Activated CD8-positive, alpha-beta T cell treated with anti-CD3 and anti-CD28 coated beads for 36 hours (primary cell): ENCODE measurements at places on chromosomes 12 and 14.

GRCh38 chr14:71468701-71469100, 463.5 kb upstream of the RGS6 start:
- no peak for DNase-seq

DNA sequence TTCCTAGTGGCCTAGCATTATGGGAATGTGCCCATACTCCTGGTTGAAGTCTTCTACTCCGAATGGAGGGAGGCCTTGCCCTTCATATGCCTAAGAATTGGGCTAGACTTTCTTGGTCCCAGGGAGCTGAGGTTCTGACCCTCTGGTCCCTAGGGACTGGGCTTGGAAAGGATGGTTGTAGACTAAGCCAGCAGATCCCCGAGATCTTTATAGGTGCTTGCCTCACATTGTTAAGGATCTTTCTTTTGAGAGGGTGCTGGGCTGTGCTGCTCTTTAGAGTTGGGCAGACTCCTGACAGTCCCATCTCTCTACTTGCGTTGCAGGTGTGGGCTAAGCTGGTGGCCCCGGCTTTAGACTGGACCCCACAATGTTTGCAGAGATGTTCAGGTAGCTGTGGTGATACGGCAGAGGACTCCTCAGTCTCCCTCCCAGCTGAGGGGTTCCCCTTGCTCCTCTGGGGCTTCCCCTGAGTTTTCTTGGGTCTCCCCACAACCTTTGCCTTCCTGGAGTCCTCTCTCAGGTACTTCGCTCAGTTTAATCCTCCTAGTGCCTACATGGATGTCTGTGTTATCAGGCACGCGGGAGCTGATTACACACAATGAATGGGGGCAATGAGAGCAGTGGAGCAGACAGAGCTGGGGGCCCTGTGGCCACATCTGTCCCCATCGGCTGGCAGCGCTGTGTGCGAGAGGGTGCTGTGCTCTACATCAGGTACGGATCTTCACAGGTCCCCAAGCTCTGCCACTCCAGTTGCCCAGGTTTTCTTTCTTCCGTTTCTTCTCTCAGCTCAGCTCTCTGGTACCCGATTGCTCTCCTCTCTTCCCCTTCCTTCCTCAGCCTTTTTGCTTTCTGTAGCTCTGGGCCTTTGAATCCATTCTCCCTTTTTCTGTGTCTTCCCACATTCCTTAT, 1.3 kb downstream of the MBD6 start:
- DNase-seq, result peak; percentile 46

- DNase-seq, result no peak
These were observed 36.8 kb upstream of the MYL2 start for GRCh38 chr12:110957159-110957558.

- DNase-seq, result no peak
These were observed 63.4 kb downstream of the ANO4 start for GRCh38 chr12:100857971-100858370.

- DNase-seq, result peak; percentile 93
These were observed 42.6 kb upstream of the FOXJ2 start for GRCh38 chr12:7989827-7990491.

GRCh38 chr14:39182770-39183684, 8.0 kb downstream of the PNN start:
- DNase-seq, result no peak

GRCh38 chr12:44668443-44668842, 207.7 kb downstream of the NELL2 start:
- no peak for DNase-seq

GRCh38 chr12:107884769-107885694, 110.5 kb downstream of the ASCL4 start:
- peak; percentile 69 for DNase-seq

DNA sequence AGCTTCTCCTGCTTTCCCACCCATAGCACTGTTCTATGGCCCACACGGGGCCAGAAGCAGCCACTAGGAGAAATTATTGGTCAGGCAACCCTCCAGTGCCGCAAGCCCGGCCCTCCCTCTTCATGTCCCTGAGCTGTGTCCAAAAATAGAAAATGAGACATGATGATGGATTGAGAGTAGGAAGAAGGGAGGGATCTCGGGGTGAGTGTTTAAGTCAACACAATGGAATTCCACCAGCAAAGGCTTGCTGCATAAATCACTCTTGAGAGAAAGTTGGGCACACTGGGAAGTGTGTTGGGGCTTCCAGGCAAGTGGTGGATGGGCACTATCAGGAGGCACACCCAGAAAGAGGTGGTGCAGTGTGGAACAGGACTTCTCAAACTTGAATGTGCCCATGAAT, 94.2 kb downstream of the LLPH start:
- DNase-seq, result no peak

DNA sequence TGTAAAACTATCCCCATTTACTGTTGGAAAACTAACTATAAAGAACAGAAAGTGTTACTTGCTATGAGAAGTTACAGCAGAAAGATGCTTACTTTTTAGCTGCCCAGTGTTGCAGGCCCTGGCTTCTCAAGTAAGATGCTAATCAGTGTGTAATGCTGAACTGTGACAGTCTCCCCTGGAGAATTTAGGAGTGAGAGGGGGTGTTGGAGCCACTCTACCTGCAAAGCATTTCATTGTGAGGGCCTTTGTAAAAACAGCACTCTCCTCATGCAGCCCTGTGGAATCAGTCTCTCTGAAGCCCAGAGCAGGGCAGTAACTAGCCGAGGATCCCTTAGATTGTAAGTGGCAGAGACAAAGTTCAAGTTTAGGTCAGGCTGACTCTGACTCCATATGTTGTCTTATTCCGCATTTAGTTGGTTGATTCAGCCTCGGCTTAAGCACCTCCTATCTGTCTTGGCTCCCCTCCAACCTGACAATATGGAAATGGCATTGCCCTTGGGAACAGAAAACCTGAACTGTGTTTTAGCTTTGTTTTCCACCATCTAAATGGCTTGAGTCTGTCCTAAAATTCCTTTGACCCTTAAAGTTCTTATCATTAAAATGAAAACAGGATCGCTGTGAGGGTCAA, 141.3 kb downstream of the PRKCH start:
- DNase-seq, result no peak

- DNase-seq, result peak; percentile 25
These were observed 51.2 kb upstream of the OXA1L start for GRCh38 chr14:22715186-22715812.

GRCh38 chr12:43692064-43692463, 66.5 kb downstream of the PUS7L start:
- no peak for DNase-seq

DNA sequence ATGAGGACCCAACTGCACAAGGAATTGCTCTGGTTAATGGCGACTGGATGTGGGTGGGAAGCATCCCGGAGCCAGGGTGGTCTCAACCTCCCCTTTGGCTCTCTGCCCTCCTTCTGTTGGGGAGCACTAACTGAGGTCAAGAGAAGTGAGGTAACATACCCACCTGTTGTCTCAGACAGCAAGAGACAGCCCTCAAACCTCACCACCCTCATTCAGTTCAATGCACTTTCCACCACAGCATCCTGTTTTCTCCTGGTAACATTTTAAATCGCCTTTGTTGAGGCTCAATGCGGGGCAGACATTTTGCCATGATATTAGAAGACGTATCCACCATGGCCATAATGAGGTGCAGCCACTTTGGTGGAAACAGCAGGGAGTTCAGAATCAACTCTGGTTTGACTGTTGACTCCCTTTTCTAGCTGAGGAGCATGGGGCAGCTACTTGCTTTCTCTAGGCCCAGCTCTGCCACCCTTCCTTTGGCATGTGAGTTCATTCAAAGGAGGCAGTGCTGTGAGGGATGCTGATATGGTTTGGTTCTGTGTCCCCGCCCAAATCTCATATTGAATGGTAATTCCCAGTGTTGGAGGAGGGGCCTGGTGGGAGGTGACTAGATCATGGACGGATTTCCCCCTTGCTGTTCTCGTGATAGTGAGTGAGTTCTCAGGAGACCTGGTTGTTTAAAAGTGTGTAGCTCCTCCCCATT, 338.6 kb downstream of the PCNX1 start:
- peak; percentile 48 for DNase-seq

- no peak for DNase-seq
These were observed 17.6 kb downstream of the CKB start for GRCh38 chr14:103504991-103505565.

- no peak for DNase-seq
These were observed 51.9 kb downstream of the ZFYVE26 start for GRCh38 chr14:67764496-67764895.

GRCh38 chr14:31207287-31207754, 272 bp downstream of the HECTD1 start:
- no peak for DNase-seq

GRCh38 chr12:119780786-119781434, 96.2 kb downstream of the CIT start:
- DNase-seq, result no peak
